ENCODE measurements at places on chromosomes 16 and 17. TPM values are rescaled to one million over a fixed set of nuclear protein-coding genes. Genes with fewer than 3 reads are reported as not detected.

The AURKB gene
- 43.9 TPM for polyA plus RNA-seq

The ASPSCR1 gene
- 27.5 TPM for polyA plus RNA-seq

The C16orf86 gene
- polyA plus RNA-seq, result 5.1 TPM

DNA sequence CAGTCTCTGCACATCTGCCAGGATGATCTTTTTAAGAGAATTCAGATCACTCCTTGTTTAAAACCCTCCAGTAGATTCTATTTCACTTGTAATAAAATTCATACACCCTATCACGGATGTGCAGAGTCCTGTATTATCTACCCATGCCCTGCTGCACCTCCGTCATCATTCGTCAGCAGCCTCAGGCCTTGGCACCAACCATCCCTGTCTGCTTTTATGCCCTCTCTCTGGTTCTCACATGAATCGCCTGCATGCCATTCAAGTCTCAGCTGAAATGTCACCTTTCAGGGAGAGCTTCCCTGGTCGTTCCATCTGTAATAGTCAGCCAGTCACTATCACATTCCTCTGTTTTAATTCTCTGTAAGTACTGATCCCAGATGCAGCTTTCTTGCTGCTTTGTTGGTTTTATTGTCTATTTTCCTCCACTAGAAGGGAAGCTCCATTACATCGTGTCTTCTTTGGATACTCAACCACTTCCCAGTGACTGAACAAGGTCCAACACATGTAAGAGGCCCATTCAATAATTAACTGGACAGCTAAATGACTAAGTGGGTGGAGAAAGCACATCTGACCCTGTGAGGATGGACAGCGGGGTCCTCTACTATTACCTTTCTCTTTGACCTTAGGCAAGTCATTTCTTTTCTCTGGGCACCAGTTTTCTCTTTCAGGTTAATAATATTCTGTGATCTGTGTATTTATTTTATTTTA lies 81.2 kb upstream of the GOT2 start:
- DNase-seq, result no peak

GRCh38 chr17:58315281-58315711 lies 13.3 kb downstream of the TSPOAP1 start:
- DNase-seq, result peak; percentile 16

DNA sequence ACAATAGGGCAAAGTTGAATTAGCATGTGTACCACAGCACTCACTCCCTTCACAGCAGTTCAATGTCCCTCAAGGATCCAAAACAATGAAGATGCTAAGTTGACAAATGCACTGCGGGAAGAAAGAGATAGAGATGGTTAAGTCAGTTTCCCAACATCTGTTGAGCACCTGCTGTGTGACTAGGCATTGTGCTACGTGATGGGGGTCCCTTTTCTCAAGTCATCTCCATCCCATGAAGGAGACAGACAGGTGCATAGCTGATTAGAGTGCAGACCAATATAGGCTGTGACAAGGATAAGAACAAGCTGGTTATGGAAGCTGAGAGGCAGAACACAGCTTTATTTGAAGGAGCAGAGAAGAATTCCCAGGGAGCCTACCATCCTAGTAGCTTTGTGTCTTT lies 114.2 kb downstream of the HAPSTR1 start:
- no peak for DNase-seq

Measured in SK-N-SH (cell line).